ENCODE measurements at places on chromosomes 5 and 9.

DNA sequence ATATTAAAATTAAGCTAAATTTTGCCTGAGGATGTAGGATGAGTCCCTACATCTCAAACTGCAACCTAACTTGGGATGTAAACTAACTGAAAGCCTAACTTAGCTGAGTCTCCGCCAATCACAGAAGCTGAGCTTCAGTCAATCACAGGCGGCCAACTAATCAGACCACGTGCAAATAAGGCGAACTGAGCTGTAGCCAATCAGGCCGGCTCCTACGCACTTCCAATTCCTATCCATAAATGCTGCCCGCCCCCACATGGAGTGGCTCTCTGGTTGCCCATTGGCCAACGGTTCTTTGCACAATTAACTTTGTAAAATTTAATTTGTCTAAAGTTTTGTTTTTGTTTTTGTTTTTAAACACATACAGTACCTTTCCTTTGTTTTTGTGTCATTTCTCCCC is 13.9 kb upstream of the GPX8 start:
- no peak for DNase-seq

DNA sequence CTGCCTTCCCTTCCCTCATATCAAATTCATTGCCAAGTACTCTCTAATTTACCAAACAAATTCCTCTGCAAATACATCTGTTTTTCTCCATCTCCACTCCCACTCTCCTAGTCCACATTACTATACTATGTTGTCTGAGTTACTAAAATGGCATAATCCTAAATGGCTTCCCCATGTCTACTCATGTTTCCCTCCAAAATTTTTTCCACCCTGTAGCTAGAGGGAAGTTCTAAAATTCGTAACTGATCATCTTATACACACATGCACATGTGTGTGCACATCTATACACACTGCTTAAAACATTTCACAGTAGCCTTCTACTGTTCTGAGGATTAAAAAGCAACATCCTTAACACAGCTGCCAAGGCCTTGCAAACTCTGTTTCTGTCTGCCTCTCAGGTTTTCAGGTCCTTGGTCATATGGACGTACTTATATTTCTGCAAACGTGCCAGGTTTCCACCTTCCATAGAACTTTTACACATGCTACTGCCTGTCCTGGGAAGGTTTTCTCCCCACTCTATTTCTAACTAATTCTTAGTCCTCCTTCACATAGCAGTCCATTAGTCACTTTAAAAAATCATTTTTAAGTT is 140.6 kb downstream of the LURAP1L start:
- no peak for DNase-seq

- peak; percentile 88 for DNase-seq
These were observed 20.7 kb downstream of the FAXDC2 start for GRCh38 chr5:154829589-154830218.

GRCh38 chr5:72272398-72272797 is 47.6 kb downstream of the MRPS27 start:
- DNase-seq, result no peak

DNA sequence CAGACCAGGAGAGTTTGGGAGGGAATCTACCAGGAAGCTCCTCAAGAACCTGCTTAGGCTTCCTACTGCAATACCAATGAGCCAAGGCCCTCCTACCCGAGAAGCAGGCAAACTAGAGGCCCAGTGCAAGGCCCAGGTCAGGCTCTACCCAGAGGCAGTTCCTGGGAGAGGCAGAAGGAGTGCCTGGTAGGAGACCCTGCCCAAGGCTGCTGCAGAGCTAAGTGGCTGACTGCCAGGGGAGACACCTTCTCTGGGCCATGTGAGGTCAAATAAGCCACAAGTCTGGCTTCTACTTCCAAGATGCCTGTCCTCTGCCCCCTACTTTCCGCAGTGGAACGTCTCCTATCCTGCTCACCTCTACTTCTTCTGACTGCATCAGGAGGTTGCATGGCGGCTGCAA is 17.8 kb downstream of the ACSL6 start:
- peak; percentile 49 for DNase-seq

- DNase-seq, result no peak
These were observed 45.6 kb downstream of the CFAP90 start for GRCh38 chr5:7805379-7805778.

DNA sequence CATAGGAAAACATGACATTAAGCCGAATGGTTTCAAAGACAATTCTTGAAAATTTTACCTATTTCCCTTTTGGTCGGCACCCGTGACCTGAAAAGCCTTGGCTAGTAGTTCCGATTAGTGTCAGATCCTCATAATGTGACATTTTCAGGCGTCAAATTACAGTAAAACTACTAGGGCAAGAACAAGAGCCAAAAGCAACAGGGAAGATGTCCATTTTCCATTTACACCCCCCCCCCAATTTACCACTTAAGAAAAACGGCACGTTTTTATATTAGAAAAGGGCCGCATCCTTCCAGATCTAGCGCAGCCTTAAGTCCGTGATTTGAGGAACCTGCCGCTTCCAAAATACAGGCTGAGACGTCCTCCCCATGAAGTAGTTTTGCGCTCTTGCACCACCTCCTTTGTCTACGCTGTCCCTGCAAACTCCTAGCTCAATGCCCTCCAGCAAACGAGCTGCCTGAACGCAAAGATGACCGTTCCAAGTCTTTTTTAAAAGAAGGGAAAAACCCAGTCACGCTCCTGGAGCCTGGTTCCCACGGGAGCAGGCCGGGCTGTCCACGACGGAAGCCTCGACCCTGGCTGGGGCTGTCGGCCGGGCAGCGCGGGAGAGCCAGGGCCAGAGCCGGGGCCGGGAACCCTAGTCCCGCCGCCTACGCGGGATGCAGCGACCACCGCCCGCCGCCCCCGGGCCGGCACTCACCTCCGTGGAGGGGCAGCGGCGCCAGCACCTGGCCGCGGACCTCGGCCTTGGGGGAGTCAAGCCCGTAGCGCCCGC is 616 bp downstream of the RNF130 start:
- DNase-seq, result no peak

GRCh38 chr5:36796155-36796554 is 80.4 kb upstream of the NIPBL start:
- no peak for DNase-seq

GRCh38 chr9:96524764-96525163 is 74.8 kb downstream of the HABP4 start:
- no peak for DNase-seq

DNA sequence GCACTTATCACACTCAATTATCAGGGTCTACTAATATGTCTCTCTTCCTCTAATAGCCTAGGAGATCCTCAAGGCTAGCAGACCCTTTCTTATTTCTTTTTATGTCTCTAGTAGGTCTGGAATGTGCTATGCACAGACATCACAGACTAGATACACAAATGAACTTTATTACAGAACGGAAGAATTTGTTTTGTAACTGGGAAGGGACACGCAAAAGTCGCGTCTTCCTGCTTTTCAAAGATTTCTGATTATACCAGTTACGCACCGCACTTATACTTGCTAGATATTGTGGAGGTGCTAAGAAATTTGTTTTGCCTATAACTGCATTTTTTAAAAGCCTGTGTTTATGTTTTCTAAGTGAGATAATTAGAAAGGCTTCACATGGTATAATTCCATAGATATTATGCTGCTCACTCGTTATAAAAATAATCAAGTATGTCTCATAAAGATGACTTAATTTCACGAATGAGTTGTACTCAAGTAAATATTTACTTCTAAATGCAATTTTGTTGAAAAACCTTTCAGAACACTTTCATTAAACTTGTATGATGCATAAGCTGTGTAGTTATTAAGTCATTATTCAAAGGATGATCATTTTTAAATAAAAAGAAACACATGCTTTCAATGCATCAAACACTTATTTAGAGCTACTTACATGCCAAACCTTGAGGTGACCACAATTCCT is 662.6 kb downstream of the ACTL7B start:
- DNase-seq, result no peak

DNA sequence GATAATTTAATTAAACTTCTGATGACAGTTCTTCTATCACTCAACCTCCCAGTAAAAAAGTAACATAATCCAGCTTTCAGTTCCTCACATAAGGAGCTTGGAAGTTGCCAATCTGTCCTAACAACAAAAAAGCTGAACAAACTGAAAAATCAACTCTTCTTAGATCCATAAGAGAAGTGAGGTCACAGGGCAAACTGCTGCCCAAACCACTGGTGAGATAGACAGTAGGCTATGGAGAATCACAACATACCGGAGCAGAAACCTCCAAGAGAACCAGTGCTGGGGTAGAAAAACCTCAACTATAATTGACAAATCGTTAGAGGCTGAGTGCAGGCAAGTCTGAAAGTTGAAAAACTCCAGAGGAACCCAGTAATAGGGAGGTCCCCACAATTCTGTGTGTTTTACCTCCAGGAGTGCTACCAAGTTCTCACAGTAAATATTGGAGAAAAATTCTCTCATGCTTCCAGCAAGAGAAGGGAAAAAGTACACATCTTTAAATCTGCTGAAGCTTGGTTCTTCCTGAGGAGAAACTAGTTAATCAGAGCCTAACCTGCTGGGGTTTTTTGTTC is 300.0 kb downstream of the PDE4D start:
- no peak for DNase-seq

GRCh38 chr9:121956808-121957207 is 136.3 kb downstream of the TTLL11 start:
- DNase-seq, result no peak

- DNase-seq, result no peak
These were observed 376.1 kb upstream of the IRX4 start for GRCh38 chr5:2258861-2259260.

All from RWPE2 (cell line).